ENCODE measurements at places on chromosomes 7 and 10. TPM values are rescaled to one million over a fixed set of nuclear protein-coding genes. Genes with fewer than 3 reads are reported as not detected.

RPEL1 gene
- total RNA-seq, result not detected

DLX5 gene
- total RNA-seq, result not detected

PRPS1L1 gene
- not detected for total RNA-seq

CYP2C19 gene
- not detected for total RNA-seq

KIAA1217 gene
- total RNA-seq, result 3.1 TPM

CPA2 gene
- total RNA-seq, result not detected

ZNF487 gene
- 6.9 TPM for total RNA-seq

LRIT1 gene
- total RNA-seq, result not detected

STAG3 gene
- 0.15 TPM for total RNA-seq

TRIL gene
- total RNA-seq, result not detected

SKIDA1 gene
- 1.3 TPM for total RNA-seq

TSPAN12 gene
- 0.49 TPM for total RNA-seq

HABP2 gene
- 0.13 TPM for total RNA-seq

LAMB1 gene
- total RNA-seq, result 144 TPM

PDSS1 gene
- 17.2 TPM for total RNA-seq

TMEM236 gene
- total RNA-seq, result 0.08 TPM

GPR158 gene
- 0.06 TPM for total RNA-seq

HIPK2 gene
- total RNA-seq, result 18.2 TPM

PON1 gene
- total RNA-seq, result 0.28 TPM

OR6B1 gene
- not detected for total RNA-seq

TRIM74 gene
- total RNA-seq, result 0.52 TPM

PRKAR2B gene
- 3.9 TPM for total RNA-seq

GPR15LG gene
- total RNA-seq, result not detected

CYP3A7 gene
- total RNA-seq, result not detected

LRRC18 gene
- not detected for total RNA-seq

GALNT17 gene
- total RNA-seq, result not detected

PTER gene
- total RNA-seq, result 11.9 TPM

CARD11 gene
- total RNA-seq, result 1.3 TPM

MET gene
- 93.7 TPM for total RNA-seq

CFAP46 gene
- total RNA-seq, result 1.7 TPM

ZCCHC24 gene
- total RNA-seq, result 5.3 TPM

FAS gene
- total RNA-seq, result 38.3 TPM

ARHGEF35 gene
- 0.23 TPM for total RNA-seq

GPR26 gene
- not detected for total RNA-seq

ST8SIA6 gene
- 0.13 TPM for total RNA-seq

TRIP6 gene
- total RNA-seq, result 47.7 TPM

NRP1 gene
- total RNA-seq, result 109 TPM

RBM33 gene
- total RNA-seq, result 29.2 TPM

TRPV5 gene
- not detected for total RNA-seq

PPP1R17 gene
- not detected for total RNA-seq

LRRD1 gene
- total RNA-seq, result not detected

C10orf62 gene
- total RNA-seq, result not detected

NPC1L1 gene
- total RNA-seq, result 0.06 TPM

NYAP1 gene
- 1.1 TPM for total RNA-seq

CUL1 gene
- 52.4 TPM for total RNA-seq

TCAF2 gene
- total RNA-seq, result 0.30 TPM

C7orf57 gene
- total RNA-seq, result 0.25 TPM

TMEM229A gene
- total RNA-seq, result not detected

NPSR1 gene
- not detected for total RNA-seq

PPP1R9A gene
- total RNA-seq, result 5.7 TPM

UPK3BL1 gene
- total RNA-seq, result 17.4 TPM

COL17A1 gene
- 1.8 TPM for total RNA-seq

LYZL2 gene
- total RNA-seq, result not detected

ANKRD1 gene
- total RNA-seq, result 7.0 TPM

NEURL1 gene
- 0.20 TPM for total RNA-seq

WEE2 gene
- not detected for total RNA-seq

COL1A2 gene
- 0.16 TPM for total RNA-seq

GIMAP4 gene
- total RNA-seq, result not detected
